KBM-7 (cell line): ENCODE measurements at places on chromosomes 6 and 20.

DNA sequence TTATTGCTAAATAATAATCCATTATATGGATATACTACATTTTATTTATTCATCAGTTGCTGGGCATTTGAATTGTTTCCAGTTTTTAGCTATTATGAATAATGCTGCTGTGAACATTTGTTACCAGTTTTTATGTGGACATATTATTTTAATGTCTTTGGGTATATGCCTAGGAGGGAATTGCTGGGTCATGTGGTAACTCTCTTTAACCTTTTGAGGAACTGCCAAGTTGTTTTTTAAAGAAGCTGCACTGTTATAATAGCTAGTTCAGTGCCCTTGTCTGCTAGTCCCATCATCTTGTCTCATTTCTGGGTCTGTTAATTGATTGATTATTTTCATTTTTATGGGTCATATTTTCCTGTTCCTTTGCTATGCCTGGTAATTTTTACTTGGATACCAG lies 56.3 kb downstream of the FOXO3 start:
- peak; percentile 26 for DNase-seq

GRCh38 chr20:45993197-45993951 lies 15.3 kb upstream of the MMP9 start:
- DNase-seq: no peak

GRCh38 chr20:35144694-35145093 lies 2.4 kb downstream of the EDEM2 start:
- DNase-seq: peak; percentile 79

GRCh38 chr6:134235937-134236751 lies 81.8 kb downstream of the SGK1 start:
- peak; percentile 49 for DNase-seq

- no peak for DNase-seq
Observed at GRCh38 chr20:38075161-38075998, 41.8 kb downstream of the RPRD1B start.

GRCh38 chr6:106715922-106716321 lies 86.5 kb downstream of the QRSL1 start:
- peak; percentile 14 for DNase-seq

GRCh38 chr6:72813807-72814596 lies 192.1 kb downstream of the KCNQ5 start:
- DNase-seq: no peak

- DNase-seq: peak; percentile 26
Observed at GRCh38 chr20:60035486-60035885, 77.3 kb downstream of the CDH26 start.

- DNase-seq: peak; percentile 61
Observed at GRCh38 chr6:127737009-127737486, 160.1 kb downstream of the C6orf58 start.

- DNase-seq: no peak
Observed at GRCh38 chr20:19785173-19785982, 27.3 kb downstream of the RIN2 start.

- DNase-seq: no peak
Observed at GRCh38 chr20:60358101-60358500, 399.9 kb downstream of the CDH26 start.

DNA sequence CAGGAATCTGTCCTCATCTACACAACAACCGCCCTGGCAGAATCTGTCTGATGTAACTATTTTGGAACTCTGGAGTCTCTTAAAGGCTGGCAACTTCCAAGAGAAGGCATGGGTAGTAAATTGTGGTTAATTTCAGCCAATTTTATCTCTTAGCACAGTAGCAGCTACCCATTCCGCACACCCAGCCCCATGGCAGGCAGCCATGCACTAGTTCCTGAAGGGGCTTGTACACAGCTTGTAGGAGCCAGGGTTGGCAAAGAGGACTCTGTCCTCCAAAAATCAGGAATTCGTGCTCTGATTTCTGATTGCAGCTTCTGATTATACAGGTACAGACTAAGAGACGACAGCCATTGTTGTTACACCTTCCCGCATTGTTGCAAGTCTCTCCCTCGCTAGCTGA lies 155.9 kb downstream of the RNF144B start:
- DNase-seq: no peak

- DNase-seq: no peak
Observed at GRCh38 chr20:41169162-41169690, 31.9 kb downstream of the PLCG1 start.

DNA sequence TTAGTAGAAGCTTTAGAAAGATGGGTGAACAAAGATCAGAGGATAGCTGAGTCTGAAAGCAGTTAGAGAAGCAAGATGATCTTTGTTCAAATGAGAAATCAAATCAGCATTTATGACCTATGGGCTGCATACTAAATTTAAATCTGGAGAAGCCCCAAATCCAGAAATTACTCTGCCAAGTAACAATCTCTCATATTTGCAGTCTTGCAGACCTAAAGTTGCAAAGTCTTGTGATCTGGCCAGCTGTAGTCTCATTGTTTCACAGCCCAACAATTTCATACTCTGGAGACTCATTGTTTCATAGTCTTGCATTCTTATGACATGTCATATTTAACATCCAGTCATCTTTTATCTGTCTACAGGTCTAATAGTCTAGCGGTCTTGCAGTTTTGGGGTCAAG lies 364.9 kb upstream of the RSPO3 start:
- no peak for DNase-seq

DNA sequence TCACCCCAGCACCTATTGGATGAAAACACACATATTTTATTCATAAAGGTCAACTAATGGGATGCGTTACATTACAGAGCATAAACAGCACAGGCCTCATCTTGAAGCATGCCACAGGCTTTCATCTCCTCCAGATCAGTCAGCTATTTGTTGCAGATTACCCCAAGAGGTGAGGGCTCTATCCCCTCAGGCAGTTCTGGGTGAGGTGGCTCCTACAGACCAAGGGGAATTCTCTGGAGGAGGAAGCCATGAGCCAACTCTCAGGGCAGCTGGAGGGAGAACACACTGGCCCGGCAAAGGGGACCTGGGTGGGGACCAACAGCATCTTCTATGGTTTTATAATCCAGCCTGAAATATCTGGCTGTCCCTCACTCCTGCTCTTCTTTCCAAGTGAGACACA lies 126.4 kb upstream of the BTBD3 start:
- DNase-seq: no peak

DNA sequence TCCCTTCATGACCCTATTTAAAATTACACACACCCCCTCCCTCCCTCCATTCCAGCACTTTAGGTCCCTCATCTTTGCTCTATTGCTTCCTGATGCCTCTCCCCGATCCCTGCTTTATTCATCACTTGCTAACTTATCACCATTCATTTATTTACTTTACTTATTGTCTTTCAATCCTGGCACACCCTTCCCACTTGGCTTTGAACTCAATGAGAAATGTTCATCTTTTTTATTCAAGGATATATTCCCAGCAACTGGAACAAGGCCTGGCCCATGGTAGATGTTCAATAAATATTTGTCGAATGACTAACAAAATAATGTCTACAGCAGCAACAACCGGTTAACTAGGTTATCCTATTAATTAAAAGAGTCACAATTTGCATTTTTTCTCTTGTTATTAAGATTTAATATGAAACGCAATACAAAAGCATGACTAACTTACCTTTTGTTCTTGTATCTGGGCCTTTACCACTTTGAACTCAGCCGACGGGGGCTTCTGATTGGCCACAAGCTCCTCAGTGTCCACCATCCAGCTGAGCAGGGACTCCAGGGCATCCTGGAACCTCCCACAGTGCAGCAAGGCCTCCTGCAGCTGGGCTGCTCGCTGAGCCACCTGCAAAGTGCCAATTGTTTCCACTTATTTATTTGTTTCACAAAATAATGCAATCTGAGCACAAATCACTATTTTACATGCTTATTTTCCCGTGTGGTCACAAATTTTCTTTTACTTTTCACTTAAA lies 107.8 kb downstream of the DST start:
- DNase-seq: no peak

GRCh38 chr6:142323377-142323776 lies 21.6 kb downstream of the ADGRG6 start:
- no peak for DNase-seq

DNA sequence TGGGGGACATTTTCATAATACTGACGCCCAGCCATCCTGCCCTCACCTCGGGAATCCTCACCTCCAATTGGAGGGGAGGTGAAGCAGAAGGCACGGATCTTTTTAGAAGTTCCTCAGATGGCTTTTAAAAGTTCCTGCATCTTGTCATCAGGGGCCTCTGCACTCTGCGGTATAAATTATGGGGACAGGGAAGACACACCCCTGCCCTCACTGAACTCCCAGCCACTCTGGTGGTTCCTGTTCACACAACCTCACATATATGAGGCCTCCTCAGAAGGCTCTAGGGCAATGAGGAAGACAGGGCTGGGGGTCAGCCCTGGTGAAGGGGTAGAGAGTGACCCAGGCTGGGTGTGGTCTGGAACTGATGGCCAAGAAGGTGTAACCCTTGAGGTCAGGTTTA lies 187.0 kb downstream of the SOD2 start:
- no peak for DNase-seq

- DNase-seq: no peak
Observed at GRCh38 chr6:154893917-154894316, 101.2 kb upstream of the TIAM2 start.

GRCh38 chr6:26033941-26034354 lies 53.3 kb upstream of the HFE start:
- DNase-seq: peak; percentile 82

DNA sequence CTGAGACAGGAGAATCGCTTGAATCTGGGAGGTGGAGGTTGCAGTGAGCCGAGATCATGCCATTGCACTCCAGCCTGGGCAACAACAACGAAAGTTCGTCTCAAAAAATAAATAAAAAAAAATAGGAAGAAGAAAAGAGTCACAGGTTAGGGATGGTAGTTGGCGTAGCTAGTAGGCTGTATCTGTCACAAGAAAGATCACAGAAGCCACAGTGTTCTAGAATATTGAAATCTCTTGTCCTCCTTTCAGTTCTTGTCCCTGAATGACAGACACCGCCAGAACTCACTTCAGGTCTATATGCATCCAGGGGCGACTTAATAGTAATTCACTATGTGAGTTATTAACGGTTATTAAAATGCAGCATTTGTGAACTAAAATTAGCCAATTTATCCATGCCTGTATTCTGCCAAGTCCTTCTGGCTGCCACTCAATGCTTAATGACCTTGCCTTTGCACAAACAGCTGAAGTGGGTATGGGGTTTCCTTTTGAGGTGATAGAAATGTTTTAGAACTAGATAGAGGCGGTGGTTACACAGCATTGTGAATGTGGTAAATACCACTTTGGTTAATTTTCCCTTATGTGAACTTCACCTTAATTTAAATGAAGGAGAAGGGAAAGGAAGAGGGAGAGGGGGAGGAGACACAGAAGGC lies 41.3 kb upstream of the ZMYND8 start:
- DNase-seq: no peak

GRCh38 chr6:161088676-161089328 lies 97.2 kb downstream of the MAP3K4 start:
- no peak for DNase-seq

- no peak for DNase-seq
Observed at GRCh38 chr20:23663180-23663579, 25.4 kb upstream of the CST3 start.

DNA sequence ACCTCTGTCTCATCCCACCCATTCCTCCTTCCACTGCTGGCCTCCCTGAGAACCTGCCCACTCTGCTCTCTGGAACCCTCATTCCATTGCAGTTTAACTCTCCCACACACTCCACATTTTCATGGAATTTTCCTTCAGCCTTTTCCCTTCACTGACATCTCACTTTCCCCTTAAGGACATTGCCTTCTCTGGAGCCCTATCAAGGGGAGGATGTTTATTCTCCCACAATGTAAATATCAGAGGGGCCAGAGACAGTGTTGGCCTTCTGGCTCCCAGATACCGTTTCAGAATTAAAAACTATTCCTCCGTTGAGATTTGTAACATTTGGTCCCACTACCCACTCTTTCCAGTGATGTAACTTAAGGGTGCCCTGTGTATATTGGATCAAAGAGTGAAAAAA lies 199.5 kb upstream of the KCNK16 start:
- no peak for DNase-seq

GRCh38 chr6:11536795-11537194 lies 754 bp upstream of the TMEM170B start:
- no peak for DNase-seq

GRCh38 chr6:36187446-36187845 lies 9.1 kb upstream of the BRPF3 start:
- DNase-seq: peak; percentile 25

GRCh38 chr20:35881676-35882075 lies 72.6 kb downstream of the SCAND1 start:
- DNase-seq: no peak

GRCh38 chr6:13406781-13407180 lies 78.4 kb upstream of the TBC1D7 start:
- DNase-seq: peak; percentile 20

DNA sequence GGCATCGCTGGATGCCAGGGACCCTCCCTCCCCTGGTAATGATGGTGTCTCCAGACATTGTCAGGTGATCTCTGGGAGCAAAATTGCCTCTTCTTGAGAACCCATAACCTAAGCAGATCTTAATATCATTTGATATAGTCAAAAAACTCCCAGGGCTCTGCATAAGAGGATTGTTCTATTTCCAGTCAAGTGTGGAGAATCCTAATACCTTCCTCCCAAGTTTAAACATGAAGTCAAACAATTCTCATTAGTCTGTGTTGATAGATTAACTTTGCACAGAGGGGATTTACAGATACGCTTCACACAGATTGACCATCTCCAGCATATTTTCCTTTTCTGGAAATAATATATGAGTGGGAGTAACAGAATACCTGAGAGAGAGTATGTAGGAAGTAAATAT lies 10.5 kb downstream of the EYA4 start:
- DNase-seq: no peak

DNA sequence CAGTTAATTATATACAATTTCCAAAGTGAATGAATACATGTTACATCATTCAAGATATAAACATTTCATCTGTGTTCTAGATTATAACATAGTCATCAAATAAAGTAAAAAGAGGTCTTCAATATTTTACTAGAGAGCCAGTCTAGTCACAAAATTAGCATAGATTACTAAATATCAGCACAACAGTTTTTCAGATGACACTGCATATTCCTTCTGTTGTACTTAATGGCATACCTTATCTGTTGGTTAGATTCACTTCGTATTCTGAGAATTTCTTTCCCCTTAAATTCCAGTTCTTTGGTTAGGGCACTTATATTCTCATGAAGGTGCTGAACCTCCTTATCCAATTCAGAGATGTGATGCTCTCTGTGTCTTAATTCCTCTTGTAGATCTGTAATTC lies 39.8 kb upstream of the MCM9 start:
- no peak for DNase-seq

DNA sequence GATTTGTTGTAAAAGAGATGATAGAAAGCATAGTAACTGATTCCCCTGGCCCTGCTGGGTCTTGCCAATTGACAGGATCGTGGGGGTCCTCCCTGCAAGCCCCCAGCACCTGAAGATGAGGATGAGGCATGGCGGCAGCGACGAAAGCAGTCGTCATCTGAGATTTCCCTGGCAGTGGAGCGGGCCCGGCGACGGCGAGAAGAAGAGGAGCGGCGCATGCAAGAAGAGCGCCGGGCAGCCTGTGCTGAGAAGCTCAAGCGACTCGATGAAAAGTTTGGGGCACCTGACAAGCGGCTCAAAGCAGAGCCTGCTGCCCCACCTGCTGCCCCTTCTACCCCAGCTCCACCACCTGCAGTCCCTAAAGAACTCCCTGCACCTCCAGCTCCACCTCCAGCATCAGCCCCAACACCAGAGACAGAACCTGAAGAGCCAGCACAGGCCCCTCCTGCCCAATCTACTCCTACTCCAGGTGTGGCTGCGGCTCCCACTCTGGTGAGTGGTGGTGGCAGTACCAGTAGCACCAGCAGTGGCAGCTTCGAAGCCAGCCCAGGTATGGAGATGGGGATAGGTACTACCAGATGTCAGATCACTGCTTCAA lies 7.3 kb downstream of the PRRC2A start:
- no peak for DNase-seq

GRCh38 chr6:68718385-68719073 lies 83.4 kb downstream of the ADGRB3 start:
- DNase-seq: no peak
